H9 (cell line): ENCODE measurements at places on chromosomes 6 and 20. TPM values are rescaled to one million over a fixed set of nuclear protein-coding genes. Genes with fewer than 3 reads are reported as not detected.

The TNNC2 gene
- 3.1 and 4.6 TPM in 2 replicates for total RNA-seq

The POU3F2 gene
- 0.09 and 0.15 TPM in 2 replicates for total RNA-seq

The BACH2 gene
- total RNA-seq, result 2.0 and 2.6 TPM in 2 replicates

The ESF1 gene
- total RNA-seq, result 35.4 and 36.9 TPM in 2 replicates
